Activated CD4-positive, alpha-beta memory T cell treated with anti-CD3 and anti-CD28 coated beads, Interleukin-2, amount 10 ng/mL, durations not matched to agents 7 days and 5 days (primary cell): ENCODE measurements at places on chromosomes 5 and 9.
A peak's percentile ranks its signal among the peaks of the same experiment; 100 is the strongest.

- DNase-seq: no peak
- no peaks in the 10 kb centered on the region for H3K27me3 ChIP-seq
- H3K36me3 ChIP-seq: no peaks in the 10 kb centered on the region
- no peak overlapping the region for H3K4me3 ChIP-seq
Observed at GRCh38 chr5:126918615-126918957, 111.8 kb downstream of the MARCHF3 start.

DNA sequence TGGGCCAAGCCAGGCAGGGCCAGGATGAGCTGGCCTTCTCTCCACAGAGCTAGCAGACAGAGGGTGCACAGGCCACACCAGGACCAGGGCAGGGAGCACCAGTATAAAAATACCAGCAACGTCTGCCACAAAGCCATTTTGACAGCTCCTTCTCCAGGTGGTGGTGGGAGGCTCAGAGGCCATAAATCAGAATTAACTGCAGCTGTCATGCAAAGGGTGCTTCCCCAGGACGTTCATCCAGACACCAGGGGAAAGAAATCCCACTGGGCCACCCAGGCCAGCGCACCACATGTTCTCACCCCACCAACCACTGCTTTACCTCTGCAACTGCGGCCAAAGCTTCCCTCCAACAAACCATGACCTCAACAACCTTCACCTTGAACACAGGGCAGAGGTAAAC is 403.7 kb upstream of the TRPC7 start:
- H3K27ac ChIP-seq: no peak overlapping the region
- H3K36me3 ChIP-seq: no peaks in the 10 kb centered on the region
- H3K4me3 ChIP-seq: no peak overlapping the region
- H3K27me3 ChIP-seq: no peaks in the 10 kb centered on the region
- no peaks in the 10 kb centered on the region for H3K4me1 ChIP-seq

DNA sequence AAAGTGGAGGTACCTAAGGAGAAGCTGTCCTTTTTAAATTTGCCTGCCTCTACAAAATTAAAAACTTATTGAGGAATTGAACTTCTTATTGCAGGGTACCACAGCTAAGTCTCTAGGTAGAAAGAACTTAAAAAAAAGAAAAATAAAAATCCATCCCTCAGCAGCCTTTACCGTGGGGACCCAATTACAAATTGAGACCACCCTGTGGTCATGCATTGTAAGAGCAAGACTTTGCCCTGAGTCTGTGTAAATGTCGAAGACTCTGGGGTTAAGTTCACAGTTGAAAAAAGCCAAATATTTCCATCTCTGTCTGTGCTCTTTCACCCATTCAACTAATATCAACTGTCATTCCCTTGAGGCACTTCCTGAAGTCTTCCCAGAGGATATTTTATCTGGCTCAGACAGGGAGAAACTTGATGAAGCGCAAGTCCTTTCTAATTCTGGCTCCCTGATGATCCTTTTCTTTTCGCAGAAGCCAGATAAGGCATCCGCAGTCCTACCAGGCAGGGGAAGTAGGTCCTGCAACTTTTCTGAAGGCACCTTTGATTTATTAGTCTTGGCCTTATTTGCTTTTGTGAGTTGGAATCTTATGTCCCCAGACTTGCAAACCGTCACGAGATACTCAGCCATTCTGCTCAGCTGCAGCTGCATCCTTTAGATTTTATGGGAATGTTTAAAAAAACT is 323.8 kb upstream of the WWC1 start:
- no peak for DNase-seq
- H3K27me3 ChIP-seq: no peaks in the 10 kb centered on the region
- no peaks in the 10 kb centered on the region for H3K36me3 ChIP-seq
- no peak overlapping the region for H3K4me3 ChIP-seq
- H3K27ac ChIP-seq: no peak overlapping the region

DNA sequence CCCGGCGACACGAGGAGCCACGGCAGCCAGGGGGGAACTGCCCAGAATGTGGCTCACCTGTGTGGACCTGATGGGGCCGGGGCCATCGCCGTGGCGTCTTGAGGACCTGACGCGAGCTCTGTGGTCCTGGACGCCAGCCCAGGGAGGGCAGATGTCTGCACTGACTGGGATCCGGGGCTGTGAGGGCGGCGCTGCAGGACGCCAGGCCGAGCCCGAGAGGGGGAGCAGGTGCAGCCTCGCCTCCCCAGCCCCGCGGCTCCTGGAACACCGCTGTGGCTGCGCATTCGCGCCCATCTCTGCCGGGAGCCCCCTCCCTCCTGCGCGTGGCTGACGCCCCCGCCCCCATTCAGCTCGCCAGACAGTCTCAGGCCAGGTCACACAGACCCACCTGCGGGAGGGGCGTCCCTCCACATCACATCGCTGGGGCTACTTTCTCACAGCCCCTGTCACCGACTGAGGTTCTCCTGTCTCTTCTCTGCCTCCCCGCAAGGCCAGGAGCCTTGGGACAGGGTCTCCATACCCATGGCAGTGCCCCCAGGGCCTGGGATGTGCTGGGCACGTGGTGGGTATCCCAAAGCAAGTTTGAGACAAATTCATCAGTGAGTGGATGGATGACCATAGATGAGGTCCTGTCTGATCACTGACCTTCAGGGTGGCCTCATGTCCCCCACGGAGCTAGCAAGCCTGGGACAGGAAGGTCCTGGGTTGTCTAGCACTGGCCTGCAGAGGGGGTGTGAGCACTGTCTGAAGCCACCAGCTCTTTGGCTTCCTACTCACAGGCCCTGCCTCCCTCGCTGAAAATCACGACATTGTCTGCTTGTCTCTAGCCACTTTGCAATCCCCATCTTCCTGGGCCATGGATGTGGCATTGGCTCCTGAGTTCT is 47.3 kb downstream of the RASGEF1C start:
- peaks cover 21% of the 10 kb centered on the region for H3K27me3 ChIP-seq
- H3K4me1 ChIP-seq: no peaks in the 10 kb centered on the region
- no peaks in the 10 kb centered on the region for H3K36me3 ChIP-seq

DNA sequence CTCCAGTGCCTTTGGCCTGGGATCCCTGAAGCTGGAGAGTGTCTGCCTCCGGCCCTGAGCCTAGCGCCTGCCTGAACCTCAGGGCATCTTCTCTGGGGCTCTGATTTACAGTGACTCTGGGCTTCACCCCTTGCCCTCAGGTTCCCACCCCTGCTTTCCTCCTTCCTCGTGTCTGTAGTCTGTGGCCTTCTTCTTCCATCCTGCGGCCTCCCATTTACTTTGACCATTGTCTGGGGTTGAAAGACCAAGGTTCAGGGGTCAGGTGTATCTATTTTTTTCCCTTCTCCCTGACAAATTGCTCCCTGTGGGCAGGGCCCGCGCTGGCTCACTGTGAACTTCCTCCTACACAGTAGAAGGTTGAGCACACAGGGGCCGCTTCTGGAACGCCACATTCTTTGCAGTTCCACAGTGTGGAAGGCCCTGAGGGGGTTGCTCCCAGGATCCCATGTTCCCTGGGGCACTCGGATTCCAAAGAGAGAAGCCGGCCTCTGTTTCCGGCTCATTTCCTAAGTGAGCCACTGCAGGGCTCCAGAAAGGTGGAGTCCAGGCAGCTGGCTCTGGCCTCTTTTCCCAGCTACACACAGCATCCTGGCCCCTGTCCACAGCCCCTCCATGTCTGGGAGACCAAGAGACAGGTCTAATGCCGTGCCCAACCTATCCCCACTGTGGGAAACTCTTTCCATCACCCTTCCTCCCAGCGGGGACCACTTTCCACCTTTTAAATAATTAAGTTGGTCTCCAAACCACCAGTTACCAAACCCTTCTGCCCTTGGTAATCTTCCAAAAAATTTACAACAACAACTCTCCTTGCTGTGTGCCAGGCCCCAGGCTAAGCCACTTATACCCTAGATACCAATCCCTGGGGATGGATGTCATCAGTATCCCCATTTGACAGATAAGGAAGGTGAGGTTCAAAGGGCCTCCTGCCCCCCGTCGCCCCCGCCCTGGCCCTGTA is 140.3 kb upstream of the IER5L start:
- no peak overlapping the region for H3K4me3 ChIP-seq
- no peak overlapping the region for H3K27ac ChIP-seq
- peaks cover 10% of the 10 kb centered on the region for H3K4me1 ChIP-seq
- H3K36me3 ChIP-seq: no peaks in the 10 kb centered on the region
- DNase-seq: peak; percentile 9
- H3K27me3 ChIP-seq: peaks cover 3% of the 10 kb centered on the region

GRCh38 chr5:151098768-151099121 is 17.9 kb upstream of the TNIP1 start:
- peaks cover 70% of the 10 kb centered on the region for H3K36me3 ChIP-seq
- no peak for DNase-seq
- no peak overlapping the region for H3K4me3 ChIP-seq
- peaks cover 73% of the 10 kb centered on the region for H3K4me1 ChIP-seq
- H3K27me3 ChIP-seq: no peaks in the 10 kb centered on the region

DNA sequence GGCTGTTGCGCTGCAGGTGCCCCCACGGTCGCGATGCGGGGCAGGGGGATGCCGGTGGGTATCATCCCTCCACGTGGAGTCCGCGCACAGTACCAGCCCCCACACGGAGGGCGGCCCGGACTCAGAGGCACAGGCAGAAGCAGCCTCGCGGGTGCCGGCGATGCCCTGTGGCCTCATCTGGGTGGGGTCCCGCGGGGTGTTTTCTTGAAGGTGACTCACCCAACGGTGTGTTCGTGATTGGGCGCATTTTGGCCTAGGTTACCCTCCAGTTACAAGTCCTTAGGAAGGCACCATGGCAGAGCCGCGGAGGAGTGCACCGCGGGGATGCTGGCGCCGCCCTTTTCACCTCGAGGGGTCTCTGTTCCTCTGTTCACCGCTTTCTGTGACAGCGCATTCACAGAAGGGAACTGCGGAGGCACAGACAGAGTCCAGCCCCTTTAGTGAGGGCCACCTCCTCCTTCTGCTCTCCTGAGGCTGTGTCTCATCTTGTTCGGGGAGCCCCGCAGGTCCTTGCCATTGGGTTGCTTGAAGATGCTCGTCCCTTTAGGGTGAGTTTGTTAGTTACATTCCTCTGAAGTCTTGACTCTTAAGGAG is 21.6 kb upstream of the EXOC3 start:
- no peaks in the 10 kb centered on the region for H3K27me3 ChIP-seq
- peaks cover 22% of the 10 kb centered on the region for H3K4me1 ChIP-seq
- no peak for DNase-seq
- H3K27ac ChIP-seq: no peak overlapping the region
